ENCODE measurements at places on chromosomes 1 and 21.
A peak's percentile ranks its signal among the peaks of the same experiment; 100 is the strongest.

DNA sequence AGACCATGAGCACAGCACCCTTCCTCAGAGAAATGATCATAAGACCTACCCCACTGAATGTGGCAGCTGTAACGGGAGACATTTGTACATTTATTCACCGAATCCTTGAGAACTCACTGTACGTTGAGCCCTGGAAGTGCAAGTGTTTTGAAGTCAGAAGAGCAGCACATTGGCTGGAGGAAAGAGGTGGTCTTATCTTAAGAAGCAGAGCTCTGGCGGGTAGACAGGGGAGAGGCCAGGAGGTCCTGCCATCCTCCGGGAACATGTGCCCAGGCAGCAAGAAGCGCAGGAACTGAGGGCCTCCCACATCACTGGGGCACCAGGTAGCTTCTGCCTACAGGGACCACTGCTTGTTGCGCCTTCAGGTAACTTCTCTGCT is 169.2 kb upstream of the IRF2BP2 start:
- DNase-seq = no peak

GRCh38 chr1:29303201-29304024 is 67.1 kb downstream of the PTPRU start:
- no peak for DNase-seq

DNA sequence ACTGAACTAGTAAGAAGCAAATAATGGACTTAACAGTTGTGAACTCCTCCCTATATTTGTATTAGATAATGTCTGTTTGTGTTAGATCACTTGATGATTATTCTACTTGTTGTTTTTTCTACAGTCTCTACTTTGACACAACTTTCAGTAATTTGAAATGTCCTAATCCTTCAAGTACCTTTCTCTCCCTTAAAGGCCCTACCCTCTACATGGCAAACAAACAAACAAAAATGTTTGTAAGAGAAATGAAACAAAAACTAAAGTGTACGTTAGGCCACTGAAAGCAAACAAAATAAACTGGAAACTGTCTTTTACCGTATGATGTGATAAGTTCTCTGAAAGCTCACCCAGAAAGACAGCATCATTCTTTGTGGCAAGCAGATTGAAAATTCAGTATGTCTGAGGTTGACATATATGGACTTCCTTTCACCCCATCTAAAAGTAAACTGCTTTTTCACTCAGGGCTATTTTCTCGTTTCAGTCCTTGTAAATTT is 255.9 kb upstream of the SNX7 start:
- no peak for DNase-seq

DNA sequence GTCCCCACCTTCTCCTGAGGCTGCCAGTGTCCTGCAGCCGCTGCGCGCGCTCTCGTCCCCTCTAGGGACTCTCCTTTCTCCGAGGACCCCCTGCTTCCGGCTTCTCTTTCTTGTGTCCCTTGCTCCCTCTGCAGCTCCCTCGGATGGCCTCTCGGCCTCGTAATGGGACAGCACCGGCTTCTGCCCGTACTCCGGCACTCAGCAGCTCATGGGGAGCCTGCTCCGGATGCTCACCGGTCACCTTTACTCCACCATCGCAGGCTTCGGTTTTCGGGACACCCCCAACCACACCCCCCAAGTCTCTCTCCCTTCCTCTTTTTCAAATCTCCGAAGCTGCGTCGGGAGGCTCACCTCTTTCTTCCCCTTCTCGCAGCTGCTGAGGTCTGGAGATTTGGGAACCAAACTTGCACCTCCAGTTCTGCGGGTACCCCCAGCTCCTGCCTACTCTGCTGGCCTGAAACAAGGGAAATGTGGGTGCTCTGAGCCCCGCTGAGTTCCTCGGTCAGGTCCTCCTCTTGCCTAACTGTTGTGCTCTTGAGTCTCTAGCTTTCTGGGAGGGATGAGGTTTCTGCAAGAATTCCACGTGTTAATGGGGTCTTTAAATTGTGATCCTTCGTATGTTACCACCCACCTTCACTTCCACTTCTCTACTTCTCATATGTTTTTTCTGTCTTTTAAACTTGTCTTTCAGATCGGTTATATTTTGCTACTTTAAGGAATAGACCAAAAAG is 930 bp downstream of the CDC14A start:
- DNase-seq = no peak

GRCh38 chr1:20322825-20323612 is 32.3 kb downstream of the VWA5B1 start:
- peak; percentile 35 for DNase-seq

GRCh38 chr1:161872506-161872905 is 106.4 kb downstream of the ATF6 start:
- DNase-seq = no peak

GRCh38 chr1:47178020-47178419 is 11.8 kb downstream of the PDZK1IP1 start:
- DNase-seq = no peak

GRCh38 chr1:186055846-186056245 is 319.2 kb downstream of the TPR start:
- no peak for DNase-seq

- DNase-seq = peak; percentile 52
Measured at GRCh38 chr1:112954945-112955772, 837 bp downstream of the SLC16A1 start.

- DNase-seq = no peak
Measured at GRCh38 chr21:45469273-45470086, 64.5 kb downstream of the COL18A1 start.

DNA sequence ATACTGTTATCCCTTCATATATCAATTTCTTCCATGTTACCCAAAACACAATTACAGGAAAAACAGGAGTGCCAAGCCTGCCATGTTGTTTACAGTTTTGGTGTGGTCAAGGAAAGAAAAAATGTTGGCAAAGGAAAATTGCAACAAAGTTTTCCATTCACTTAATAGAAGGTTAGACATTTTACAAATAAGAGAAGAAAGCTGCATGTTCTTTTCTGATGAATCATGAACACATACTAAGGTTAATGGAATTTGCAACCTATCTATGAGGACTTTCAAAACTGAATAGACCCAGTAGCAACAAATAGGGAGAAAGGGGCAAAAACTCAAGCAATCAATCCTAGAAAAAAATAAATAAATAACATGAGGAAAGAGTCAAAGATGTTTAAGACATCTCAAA is 556.7 kb downstream of the DPYD start:
- DNase-seq = no peak

GRCh38 chr1:233252441-233252840 is 43.1 kb downstream of the PCNX2 start:
- no peak for DNase-seq

GRCh38 chr1:167504467-167504827 is 13.9 kb downstream of the CD247 start:
- no peak for DNase-seq

- DNase-seq = no peak
Measured at GRCh38 chr21:40902299-40902698, 55.3 kb upstream of the DSCAM start.

GRCh38 chr1:155648207-155649147 is 38.5 kb downstream of the MSTO1 start:
- DNase-seq = no peak

DNA sequence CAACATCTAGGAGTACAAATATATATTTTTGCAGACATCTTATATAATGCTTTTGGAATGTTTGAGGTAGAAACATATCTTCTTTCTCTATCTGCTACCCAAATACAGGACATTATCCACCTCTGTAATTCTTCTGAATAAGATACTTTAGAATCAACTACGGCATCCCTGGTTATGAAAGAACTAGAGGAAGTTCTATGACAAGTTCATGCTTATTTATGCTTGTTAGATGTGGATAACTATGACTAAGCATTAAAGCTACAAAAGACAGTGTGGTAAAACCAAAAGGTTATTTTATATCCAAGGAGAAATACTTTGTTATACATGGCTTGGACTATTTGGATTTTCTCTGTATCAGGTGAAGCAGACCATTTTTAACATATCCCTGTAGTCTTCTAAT is 894.0 kb downstream of the KCNT2 start:
- DNase-seq = no peak

DNA sequence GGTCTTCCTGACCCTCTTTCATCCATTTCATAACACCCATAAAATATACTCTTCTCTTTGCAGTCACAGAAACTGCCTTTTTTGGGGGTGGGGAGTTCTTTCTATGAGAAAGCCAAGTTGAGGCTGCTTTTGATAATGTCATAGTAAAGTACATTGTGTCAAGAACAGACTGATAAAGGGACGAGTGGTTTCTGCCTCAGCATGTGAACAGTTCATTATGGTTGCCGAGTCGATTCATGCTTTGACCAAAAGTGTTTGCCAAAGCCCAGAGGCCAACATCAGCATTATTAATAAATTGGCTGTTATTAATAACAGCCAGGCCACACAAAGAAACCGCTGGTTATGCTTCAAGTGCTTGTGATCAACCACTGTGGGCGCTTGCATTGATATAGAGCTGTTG is 162.0 kb downstream of the HUNK start:
- DNase-seq = no peak

DNA sequence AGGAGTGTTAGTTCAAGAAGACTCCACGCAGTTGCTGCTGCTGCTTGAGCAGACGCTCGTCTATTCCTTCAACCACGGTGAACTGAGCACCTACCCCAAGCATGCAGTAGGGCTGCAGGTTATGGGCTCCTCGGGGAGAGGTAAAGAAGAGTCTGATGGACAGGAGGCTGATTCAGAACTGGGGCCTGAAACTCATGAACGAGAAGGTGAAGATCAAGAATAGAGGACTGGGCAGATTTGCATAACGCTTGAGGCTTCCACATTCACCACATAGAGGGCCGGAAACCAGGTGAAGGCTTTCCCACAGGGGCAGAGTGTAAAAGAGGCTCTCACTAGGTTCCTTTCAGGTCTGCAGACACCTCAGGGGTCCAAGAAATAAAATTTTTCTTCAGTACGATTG is 9.1 kb downstream of the ABCA4 start:
- DNase-seq = no peak

GRCh38 chr1:59017501-59018231 is 233.8 kb upstream of the JUN start:
- DNase-seq = no peak

- DNase-seq = no peak
Measured at GRCh38 chr1:110477041-110477440, 26.1 kb downstream of the PROK1 start.

DNA sequence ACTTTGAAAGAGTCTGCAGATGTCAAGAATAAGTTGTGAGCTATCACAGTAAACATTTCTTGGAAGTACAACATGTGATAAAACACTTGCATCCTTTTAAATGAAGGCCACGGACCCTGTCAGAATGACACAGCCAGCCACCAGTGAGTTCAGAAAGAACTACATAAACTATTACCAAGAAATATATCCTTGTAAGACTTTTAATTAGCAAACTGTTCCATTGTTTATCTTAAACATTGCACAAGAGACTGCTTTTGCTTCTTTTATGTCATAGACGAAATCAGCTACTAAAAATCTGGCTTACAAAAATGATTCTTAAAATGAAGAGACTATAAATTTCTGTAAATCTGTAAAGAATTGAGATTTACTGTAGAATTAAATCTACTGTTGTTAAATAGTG is 17.9 kb downstream of the LRRC7 start:
- no peak for DNase-seq

DNA sequence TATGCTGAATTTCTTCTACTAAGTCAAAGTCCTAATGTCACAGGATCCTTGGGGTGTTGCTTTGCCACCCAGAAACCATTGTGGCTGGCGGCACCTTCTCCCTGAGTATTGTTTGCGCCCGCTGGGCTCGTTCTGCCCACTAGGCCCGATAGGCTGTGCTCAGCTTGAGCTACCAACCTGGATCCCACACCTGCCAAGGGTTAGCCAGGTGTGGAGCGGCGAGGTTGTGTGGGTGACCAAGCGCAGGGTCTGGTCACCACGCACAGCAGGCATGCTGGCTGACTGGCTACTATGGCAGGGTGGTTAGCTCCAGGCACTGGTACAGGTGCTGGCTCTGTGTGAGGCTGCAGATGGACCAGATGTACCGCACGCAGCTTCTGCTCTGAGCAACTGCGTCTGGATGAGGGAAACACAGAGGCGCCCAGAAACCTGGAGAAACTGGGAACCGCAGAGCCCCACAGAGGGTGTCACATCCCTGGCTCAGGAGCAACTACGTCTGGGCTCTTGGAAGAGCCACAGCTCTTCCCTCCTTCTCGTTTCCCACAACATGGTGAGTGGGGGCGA is 50.3 kb upstream of the SCYL3 start:
- DNase-seq = no peak

DNA sequence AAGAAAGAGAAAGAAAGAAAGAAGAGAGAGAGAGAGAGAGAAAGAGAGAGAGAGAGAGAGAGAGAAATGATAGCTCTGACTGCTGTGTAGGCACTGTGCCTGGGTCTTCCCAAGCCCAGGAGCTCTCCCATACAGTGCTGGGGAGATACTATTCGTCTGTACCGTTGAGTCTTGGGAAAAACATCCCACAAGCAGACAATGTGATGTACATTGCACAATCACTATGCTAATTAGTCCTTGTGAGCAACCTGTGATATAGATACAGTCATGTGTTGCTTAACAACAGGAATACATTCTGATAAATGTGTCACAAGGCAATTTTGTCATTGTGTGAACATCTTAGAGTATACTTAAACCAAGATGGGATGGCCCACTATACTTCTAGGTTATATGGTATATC is 381.0 kb downstream of the HHAT start:
- DNase-seq = no peak

- no peak for DNase-seq
Measured at GRCh38 chr21:46431884-46432488, 26.7 kb upstream of the DIP2A start.

DNA sequence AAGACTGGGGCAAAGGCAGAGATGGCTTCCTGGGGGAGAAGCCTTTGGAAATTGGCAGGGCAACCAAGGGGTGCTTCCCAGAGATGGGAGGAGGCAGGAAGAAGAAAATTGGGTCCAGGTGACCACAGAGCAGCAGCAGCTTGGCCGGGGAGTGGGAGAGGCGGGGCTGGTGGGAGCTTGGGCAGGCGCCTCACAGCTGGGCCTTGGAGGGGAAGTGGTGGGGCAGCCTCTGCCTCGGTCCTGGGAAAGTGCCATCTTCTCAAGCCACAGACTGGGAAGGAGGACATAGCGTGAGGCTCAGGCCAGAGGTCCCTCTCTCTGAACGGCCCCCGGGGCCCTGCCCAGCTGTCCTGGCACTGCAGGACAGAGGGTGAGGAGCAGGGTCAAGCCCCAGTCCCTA is 24.0 kb upstream of the WASF2 start:
- DNase-seq = no peak

DNA sequence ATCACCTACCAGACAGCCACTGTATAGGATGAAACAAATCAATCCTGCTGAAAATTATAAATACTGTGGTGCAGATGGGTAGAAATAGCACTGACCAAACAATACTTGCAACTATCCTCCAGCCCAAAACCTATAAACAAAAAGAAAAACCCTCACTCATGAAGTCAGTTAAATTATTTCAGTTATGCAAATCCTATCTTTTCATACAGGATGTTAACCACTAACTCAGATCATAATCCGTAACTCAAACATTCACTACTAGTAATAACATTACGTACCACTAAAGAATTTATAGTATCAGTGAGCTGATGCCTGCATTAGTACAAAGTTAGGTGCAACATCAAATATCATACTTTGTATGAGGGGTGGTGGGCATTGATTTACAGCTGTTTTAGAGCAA is 2.6 kb downstream of the NDC1 start:
- DNase-seq = no peak
